ENCODE measurements at places on chromosomes 3 and 15.

DNA sequence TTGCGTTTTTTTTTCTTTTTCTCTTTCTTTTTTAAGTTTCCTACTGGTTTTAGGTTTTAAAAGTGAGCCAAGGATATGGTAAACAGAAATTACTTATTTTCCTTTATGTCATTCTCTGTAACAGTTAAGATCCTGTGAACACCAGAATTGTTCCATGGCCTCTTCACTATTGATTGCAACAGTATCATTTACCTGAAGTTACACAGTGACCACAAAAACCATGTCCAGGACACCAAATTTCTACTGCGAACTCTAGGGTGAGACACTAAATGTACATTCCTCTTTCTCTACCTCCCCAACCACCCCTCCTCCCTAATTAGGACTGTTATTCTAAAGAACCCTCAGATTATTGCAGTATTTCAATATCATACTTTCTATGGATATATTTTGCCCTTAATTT lies 280.9 kb downstream of the FOXP1 start:
- DNase-seq = no peak

DNA sequence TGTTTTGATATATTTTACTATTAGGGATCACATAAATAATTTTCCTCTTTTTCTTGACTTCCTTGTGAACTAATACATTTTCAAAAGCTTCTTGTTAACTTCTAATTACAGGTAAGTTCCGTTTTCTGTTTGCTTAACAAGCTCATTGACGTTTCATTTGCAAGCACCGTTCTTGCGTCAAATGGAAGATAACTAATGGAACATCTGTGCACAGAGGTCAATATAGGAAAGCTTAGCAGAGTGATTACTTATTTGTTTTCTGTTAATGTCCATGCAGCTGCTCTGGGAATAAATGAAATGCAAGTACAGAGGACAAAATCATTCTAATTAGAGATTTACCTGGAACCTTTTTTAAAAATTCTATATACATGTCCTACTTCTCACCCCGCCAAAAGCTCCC lies 115.5 kb upstream of the C2CD4B start:
- DNase-seq = no peak

GRCh38 chr3:132840201-132840700 lies 118.0 kb upstream of the NPHP3 start:
- no peak for DNase-seq

GRCh38 chr3:63343674-63344073 lies 65.6 kb downstream of the SYNPR start:
- peak; percentile 83 for DNase-seq

- DNase-seq = no peak
Observed at GRCh38 chr15:40325188-40325587, 1.7 kb downstream of the INAFM2 start.

DNA sequence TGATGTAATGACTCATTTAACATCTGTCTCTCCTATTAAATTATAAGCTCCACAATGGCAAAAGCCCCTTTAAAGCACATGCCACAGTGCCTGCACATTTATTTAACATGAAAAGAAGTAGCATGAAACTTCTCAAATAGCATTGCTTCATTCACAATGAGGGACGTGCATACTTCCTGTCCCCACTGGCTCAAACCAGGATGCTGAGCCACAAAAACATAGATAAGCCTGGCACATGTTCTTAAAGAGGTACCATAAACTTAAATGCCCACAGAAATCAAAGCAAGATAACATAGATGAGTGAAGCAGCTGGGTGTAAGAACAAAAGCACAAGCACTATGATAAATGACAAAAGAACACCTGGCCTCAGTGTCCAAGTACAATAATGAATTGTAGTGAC lies 3.8 kb downstream of the TP53BP1 start:
- no peak for DNase-seq

DNA sequence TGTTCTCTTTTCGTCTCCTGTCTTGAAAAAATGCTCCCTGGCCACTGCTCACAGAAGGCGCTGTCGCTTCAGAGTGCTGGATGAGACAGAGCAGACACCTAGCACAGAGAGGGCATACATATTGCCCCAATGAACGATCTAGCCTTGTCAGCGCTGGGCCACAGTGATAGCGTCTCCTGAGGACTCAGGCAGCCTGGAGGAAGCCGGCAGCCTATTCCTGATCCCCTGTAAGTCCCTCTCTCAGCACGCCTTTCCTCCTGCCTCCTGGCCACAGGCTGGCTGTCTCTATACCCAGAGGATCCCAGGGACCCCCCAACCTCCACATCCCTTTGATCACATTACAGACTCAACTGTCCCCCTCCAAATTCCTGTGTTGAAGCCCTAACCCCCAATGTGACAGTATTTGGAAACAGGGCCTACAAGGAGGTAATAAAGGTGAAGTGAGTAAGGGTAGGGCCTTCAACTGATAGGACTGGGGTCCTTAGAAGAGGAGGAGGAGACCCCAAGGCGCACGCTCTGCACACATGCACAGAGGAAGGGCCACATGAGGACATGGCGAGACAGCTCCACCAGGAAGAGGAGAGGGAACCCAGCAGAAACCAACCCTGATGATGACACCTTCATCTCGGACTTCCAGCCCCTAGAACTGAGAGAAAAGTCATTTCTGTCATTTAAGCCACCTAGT lies 7.5 kb downstream of the PLA2G4F start:
- no peak for DNase-seq

GRCh38 chr15:60799885-60800284 lies 320.9 kb upstream of the ICE2 start:
- DNase-seq = no peak

DNA sequence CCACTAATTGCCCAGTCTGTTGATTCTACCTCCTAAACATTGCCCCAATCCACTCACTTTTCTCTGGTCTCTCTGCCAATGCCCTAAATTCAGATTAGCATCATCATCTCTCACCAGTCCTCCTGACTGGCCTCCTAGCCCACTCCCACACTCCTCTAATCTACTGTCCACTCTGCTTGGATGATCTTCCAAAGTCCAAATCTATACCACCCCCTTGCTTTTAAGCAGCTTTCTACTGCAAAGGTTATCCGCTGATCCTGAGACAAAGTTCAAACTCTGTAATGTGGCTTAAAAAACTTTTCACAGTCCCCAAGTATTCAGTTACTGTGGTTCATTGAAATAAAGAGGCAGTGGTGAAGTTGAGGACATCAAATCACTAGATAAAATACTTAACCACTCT lies 37.6 kb downstream of the SNX4 start:
- no peak for DNase-seq

GRCh38 chr3:138463724-138464490 lies 29.5 kb downstream of the ESYT3 start:
- DNase-seq = no peak
